ENCODE measurements at places on chromosomes 11 and 22. TPM values are rescaled to one million over a fixed set of nuclear protein-coding genes. Genes with fewer than 3 reads are reported as not detected.
A peak's percentile ranks its signal among the peaks of the same experiment; 100 is the strongest.

DNA sequence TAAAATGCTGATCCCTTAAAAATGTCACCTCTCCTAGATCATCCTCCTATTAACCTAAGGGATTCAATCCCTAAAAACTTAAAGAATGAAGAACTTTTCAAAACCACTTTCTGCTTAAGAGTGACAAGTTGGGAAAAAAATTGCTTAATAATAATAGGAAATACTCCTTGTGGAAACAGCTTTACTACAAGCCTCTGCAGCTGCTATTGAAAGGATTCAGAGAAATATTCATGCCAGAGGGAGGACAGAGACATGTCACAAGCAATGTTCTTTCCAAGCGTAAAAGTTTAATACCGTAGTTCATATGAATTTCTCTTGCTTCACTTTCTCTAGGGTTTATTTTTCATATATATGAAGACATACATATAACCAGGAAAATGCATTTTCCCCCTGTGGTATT, 98.2 kb downstream of the ARHGAP20 start:
- no peaks in the 10 kb centered on the region for H3K4me1 ChIP-seq
- H3K36me3 ChIP-seq, result no peaks in the 10 kb centered on the region
- no peak overlapping the region for H3K4me3 ChIP-seq
- H3K27me3 ChIP-seq, result peaks cover 4% of the 10 kb centered on the region
- no peak for DNase-seq

DNA sequence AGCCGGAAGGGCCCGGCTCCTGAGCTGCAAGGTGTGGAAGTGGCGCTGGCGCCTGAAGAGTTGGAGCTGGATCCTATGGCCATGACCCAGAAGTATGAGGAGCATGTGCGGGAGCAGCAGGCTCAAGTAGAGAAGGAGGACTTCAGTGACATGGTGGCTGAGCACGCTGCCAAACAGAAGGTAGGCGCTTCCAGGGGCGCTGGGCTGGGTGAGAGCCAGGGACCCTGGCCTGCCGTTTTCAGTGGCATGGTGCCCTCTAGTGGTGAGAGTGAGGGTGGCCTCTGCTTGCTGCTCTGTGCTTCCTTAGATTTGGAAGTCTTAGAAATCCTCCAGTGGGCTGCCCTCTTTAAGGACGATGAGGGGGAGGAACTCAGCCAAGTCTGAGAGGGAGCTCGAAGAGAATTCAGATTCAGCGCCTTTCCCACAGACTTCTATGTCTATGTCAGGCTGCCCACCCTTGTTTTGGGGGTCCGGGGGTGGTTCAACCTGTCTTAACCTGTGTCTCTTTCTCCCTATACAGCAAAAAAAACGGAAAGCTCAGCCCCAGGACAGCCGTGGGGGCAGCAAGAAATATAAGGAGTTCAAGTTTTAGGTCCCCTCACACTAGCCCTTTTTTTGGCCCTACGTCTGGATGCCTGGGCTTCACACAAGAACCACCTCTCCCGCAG, 1.8 kb upstream of the PACS1 start:
- DNase-seq, result peak; percentile 81
- H3K27me3 ChIP-seq, result no peaks in the 10 kb centered on the region
- H3K4me3 ChIP-seq, result no peak overlapping the region
- H3K36me3 ChIP-seq, result peaks cover 58% of the 10 kb centered on the region
- H3K27ac ChIP-seq, result peak overlapping the region; percentile 88

UPB1 gene
- total RNA-seq, result 0.09 TPM

DNA sequence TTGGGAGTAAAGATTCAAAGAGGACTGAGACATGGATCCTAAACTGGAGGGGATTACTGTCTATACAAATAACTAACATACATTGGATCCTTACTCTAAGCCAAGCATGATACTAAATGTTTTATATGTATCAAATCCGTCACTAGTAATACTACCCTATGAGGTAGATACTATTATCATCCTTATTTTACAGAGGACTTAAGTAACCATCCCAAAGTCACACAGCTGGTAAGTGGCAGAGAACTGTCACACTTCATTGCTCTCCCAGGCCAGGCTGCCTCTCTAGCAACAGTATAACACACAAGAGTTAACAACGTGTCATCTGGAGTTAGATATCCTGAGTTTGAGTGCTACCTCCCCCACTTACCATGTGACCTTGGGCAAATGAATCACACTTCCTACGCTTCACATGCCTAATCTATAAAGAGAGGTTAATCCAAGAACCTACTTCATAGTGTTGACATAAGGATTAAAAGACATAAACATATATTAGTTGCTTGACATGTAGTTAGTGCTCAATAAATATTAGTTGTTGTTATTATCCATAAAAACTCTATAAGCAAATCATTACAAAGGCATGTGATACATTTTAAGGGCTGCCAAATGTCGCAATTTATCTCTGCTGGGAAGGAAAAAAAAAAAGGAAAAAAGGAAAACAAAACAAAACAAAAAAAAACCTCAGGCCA, 33.8 kb upstream of the SPON1 start:
- no peak overlapping the region for H3K27ac ChIP-seq
- peaks cover 10% of the 10 kb centered on the region for H3K36me3 ChIP-seq
- no peak for DNase-seq
- no peak overlapping the region for H3K4me3 ChIP-seq
- peaks cover 29% of the 10 kb centered on the region for H3K4me1 ChIP-seq
- no peaks in the 10 kb centered on the region for H3K27me3 ChIP-seq

- no peak overlapping the region for H3K4me3 ChIP-seq
- H3K4me1 ChIP-seq, result peaks cover 6% of the 10 kb centered on the region
- H3K27ac ChIP-seq, result no peak overlapping the region
- DNase-seq, result no peak
- H3K36me3 ChIP-seq, result no peaks in the 10 kb centered on the region
Measured at GRCh38 chr11:10327254-10327653, 22.4 kb downstream of the ADM start.
